ENCODE measurements at places on chromosomes 6 and 20.

- no peak for DNase-seq
These were observed 256.9 kb downstream of the ERMARD start for GRCh38 chr6:170008294-170008785.

DNA sequence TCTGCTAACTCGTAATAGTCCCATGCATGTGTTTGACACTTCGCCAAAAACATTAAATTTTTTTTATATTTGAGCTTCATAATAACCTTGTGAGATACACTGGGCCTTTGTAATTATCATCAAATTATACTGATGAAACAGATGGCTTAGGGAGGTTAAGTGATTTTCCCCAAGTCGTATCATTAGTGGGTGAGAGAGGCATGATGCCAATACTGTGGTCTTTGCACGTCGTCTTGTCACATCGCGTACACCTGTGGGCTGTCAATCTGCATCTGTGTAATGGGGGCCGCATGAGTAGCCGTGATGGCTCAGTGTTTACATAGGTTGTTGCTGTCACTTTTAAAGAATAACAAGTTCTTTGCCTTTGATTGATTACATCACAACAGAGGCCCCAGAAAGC lies 1.7 kb downstream of the PRL start:
- no peak for DNase-seq

DNA sequence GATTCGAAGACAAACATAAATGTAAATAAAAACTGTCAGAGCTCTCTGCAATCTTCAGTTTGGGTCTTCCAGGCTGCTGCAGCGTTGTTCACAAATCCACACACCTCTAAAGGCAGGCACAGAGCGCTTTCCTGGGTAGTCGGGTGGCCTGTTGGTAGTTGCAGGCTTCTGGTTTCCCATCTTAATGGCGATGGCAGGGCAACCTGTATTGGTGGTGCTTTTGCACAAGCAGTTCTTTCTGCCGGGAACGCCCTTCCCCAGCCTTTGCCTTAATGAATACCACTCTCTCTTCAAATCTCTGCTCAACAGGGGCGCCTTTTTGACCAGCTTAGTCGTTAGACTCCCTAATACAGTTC lies 723 bp upstream of the IFT52 start:
- DNase-seq = no peak

GRCh38 chr20:6057139-6057538 lies 3.3 kb upstream of the LRRN4 start:
- no peak for DNase-seq

GRCh38 chr20:8388707-8389106 lies 256.6 kb downstream of the PLCB1 start:
- no peak for DNase-seq

DNA sequence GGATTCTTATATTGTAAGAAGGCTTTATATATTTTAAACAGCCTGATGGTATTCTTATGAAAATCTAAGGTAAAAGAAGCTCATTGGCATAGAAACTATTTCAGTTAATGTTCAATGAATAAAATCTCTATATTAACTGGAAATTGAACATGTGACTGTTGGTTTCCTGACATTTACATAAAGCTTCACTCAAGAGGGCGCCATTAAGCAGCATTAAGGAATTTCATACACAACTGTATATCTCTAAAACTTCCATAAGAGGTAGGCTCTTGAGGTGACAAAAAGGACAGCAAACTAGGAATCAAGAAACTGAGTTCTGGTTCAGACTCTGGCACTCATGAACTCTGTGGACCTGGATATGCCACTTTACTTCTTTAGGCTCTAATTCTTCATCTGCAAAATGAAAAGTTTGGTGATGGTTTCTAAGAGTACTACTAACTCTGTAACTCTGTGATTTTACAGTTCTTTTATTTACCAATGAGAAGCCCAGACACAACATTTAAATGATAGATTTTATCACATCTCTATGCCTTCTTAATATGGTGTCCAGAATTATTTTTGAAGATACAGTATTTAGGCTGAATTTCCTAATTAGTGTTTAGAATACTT lies 147.5 kb downstream of the FLRT3 start:
- no peak for DNase-seq

- no peak for DNase-seq
These were observed 91.0 kb downstream of the PPP1R14C start for GRCh38 chr6:150233843-150234269.

GRCh38 chr6:2947445-2947844 lies 23.9 kb downstream of the SERPINB6 start:
- no peak for DNase-seq

GRCh38 chr20:57250607-57251343 lies 15.7 kb downstream of the BMP7 start:
- DNase-seq = no peak

- DNase-seq = no peak
These were observed 26.8 kb downstream of the MANBAL start for GRCh38 chr20:37316116-37316774.

DNA sequence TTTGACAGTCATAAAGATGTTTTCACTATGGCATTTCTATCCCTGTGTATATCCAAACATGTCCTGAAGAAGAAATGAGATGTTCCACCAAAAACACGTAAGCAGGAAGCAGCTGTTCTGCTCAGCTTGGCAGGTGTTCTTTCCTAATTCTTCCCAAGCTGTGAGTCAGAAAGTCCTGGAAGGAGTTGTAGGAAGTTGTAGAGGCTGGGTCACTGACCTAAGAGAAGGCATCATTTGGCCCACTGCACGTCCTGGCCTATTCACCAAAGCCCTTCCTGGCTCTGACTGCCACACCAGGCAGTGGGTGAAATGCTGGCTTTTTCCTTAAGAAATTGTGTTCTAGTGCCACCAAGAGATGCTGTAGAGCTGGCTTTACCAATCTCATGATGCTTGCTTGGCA lies 40.3 kb downstream of the STX11 start:
- no peak for DNase-seq

DNA sequence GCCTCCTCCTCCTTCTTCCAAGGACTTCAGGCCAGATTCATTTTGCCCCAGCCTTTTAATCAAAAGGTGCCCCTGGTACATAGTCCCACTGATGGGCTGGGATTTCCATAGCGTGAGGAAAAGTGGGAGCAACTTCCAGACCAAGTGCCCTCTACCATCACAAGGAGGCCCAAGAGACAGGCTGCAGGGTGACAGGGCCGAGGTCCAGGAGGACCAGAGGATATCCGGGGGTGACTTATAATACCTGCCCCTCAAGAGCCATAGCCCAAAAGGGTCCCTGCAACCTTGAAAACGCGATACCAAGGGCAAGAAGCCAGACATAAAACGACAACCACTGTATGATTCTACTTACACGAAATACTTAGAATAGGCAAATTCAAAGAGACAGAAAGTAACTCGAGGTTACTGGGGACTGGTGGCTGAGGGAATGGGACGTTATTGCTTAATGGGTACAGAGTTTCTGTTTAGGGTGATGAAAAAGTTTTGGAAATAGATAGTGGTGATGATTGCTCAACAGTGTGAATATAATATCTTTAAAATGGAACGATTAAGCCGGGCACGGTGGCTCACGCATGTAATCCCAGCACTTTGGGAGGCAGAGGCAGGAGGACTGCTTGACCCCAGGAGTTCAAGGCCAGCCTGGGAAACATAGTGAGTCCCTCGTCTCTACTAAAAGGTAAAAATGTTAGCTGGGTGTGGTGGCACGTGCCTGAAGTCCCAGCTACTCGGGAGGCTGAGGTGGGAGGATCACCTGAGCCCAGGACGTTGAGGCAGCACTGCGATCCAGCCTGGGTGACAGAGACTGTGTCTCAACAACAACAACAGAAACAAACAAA lies 71.9 kb downstream of the NOL4L start:
- DNase-seq = no peak

- no peak for DNase-seq
These were observed 48.6 kb downstream of the TCP11 start for GRCh38 chr6:35092362-35093117.

- no peak for DNase-seq
These were observed at the start of gene HLA-DQB2 for GRCh38 chr6:32763421-32763820. TSS of gene HLA-DQB2 (minus strand) at chr6:32763532. CDS start at chr6:32763470, 62 bp downstream.

DNA sequence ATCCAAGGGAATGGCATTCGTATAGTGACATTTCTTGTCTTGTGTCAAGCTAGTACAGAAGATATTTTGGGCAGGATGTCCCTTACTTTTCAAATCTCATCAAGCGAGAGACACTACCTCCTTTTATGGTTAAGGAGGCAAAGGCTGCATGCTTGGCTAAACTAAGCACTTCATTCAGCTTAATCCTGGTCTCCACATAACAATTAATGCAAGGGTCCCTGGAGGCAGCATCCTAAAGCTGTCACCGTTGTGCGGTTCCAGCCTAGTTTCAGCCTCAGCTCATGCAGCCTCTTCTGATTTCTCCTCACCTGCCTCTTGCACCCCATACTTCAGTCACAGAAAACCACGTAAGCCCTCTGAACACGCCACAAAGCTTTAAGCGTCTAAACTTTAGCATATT lies 67.1 kb upstream of the SLC22A23 start:
- no peak for DNase-seq

GRCh38 chr20:23438661-23439060 lies 824 bp upstream of the CSTL1 start:
- no peak for DNase-seq

- no peak for DNase-seq
These were observed 125.3 kb downstream of the DLL1 start for GRCh38 chr6:170165471-170166117.

GRCh38 chr6:44841829-44842228 lies 454.3 kb downstream of the CDC5L start:
- no peak for DNase-seq

GRCh38 chr6:56716229-56716628 lies 73.5 kb upstream of the DST start:
- no peak for DNase-seq

DNA sequence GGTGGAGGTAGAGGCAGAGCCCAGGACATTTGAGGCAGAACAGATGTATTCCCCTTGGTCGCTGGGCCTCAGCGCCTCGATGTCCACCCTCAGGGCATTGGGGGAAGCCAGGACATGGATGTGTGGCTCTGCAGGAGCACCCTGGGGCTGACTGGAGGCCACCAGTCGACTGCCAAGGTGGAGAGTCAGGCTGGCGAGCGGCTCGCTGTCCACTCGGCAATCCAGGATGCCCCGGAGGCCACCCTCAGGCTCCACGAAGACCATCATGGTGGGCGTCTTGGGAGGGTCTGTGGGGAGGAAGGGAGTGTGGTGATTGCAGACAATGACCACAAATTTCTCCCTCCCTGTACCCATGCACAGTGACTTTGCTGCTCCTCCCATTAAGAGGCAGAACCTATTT lies 8.2 kb upstream of the ADAM33 start:
- DNase-seq = no peak

GRCh38 chr20:38579921-38580320 lies 1.1 kb upstream of the ADIG start:
- no peak for DNase-seq

- DNase-seq = no peak
These were observed 33.2 kb downstream of the BFSP1 start for GRCh38 chr20:17497821-17498580.

DNA sequence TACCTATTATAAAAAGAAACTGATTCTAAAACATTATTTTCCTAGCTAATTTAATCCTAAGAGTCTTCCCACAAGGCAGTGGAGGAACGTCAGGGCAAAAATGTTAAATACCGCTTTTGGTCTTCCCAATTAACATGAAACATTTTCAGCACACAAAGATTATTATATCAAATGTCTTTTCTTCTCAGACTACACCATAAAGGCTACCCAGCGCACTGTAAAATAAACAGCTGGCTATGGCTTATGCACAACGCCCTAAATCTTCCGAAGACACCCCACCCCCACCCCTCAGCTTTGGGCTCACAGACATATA lies 1.0 kb downstream of the NUDT3 start:
- no peak for DNase-seq

DNA sequence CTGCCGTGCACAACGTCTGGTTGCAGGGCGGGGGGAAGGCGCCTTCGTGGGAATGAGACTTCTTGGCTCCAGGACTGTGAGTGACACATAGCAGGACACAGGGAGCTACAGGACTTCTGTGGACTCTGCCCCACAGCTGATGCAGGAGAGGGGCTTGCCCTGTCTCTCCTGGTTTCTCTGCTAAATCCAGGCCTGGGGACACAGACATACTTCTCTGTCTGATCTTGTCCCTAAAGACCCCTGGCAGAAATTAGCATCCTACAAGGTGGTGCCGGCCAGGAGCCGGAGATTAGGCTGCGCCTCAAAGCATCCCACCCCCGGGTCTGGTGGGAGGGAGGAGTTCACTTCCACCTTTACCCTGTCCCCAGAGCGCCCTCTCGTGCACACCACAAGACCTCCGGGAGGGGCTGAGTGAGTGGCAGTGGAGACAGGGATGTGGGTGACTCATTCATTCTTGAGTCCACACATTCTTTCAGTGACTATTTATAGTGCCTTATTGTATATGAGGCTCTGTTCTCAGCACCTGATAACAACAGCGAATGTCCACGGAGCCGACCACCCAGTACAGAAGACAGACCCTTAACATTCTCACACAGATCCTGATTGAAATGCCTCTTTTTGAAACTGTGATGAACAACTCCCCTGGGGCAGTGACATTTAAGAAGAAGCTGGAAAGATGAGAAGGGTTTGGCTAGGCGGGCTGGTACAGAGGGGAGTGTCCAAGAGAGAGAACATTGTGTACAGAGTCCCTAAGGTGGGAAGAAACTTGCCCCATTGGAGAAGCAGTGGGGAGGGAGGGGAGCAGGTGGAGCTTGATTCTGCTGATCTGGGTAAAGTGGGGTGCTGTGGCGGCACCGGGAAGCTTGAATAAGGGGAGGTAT lies 39.0 kb downstream of the GMPR start:
- DNase-seq = no peak

DNA sequence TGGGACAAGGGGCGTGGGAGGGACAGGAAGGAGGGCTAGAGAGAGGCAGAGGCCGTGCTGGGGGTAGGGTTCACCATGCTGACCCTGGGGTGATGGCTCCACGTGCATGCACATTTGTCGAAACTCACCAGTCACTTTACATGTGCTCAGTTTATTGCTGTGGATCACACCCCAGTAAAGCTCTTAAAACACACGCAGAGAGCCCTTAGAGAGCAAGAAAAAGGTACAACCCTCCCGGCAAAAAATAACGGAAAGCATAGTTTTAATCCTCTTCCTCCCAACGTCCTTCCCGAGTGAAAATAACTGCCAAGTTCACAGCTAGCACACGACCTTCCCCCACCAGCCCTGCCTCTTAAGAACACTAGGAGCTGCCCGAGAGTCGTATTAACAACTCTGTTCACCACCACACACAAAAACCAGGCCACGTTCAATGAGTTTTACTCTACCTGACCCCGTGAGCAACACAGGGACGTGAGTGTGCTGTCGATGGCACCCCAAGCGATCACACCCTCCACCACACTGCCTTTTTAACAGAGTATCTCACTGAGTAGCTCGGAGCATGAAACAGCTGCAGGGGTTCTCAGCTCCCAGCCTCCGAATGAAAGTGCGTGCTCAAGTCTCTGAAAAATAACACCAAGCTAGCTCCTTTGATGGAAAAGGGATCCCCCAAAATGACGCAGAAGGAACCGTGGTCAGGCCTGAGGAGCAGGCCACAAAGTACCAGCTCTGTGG lies 39.7 kb downstream of the TAF4 start:
- DNase-seq = no peak

DNA sequence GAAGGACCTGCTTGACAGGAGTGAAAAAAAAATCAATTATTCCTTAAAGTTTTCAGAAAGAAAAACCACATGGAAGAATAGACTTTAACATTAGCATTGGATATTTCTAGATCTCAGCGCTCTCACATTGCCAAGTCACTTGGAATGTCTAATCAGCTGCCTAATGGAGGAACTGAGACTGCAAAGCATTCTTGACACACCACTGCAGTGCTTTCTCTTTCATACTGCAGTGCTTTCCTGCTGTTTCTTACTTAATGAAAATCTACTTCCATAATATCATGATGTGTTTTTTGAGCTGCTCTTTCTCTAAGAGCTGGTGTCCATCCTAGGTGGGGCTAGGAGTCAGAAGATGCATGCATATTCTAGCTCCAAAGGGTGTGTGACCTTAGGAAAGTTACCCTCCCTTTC lies 20.4 kb upstream of the MCM3 start:
- DNase-seq = no peak
